ENCODE measurements at places on chromosomes 16 and 17. TPM values are rescaled to one million over a fixed set of nuclear protein-coding genes. Genes with fewer than 3 reads are reported as not detected.

NETO2 gene
- 20.7 TPM for total RNA-seq

GRCh38 chr16:67260426-67261063 lies 11.8 kb downstream of the SLC9A5 start:
- H3K27ac ChIP-seq, result peak overlapping the region; percentile 23
- H3K27me3 ChIP-seq, result peaks cover 6% of the 10 kb centered on the region
- DNase-seq, result peak; percentile 55
- no peak overlapping the region for H3K4me3 ChIP-seq
- peaks cover 5% of the 10 kb centered on the region for H3K36me3 ChIP-seq

GRCh38 chr17:51230306-51230705 lies 29.5 kb downstream of the MBTD1 start:
- H3K4me3 ChIP-seq, result no peak overlapping the region
- no peak for DNase-seq
- peaks cover 7% of the 10 kb centered on the region for H3K4me1 ChIP-seq

CMIP gene
- 42.4 TPM for total RNA-seq

GRCh38 chr17:50151041-50151936 lies 812 bp upstream of the PPP1R9B start:
- H3K4me3 ChIP-seq, result peak overlapping the region; percentile 92
- H3K27ac ChIP-seq, result peak overlapping the region; percentile 97
- H3K4me1 ChIP-seq, result peaks cover 47% of the 10 kb centered on the region
- H3K27me3 ChIP-seq, result peaks cover 2% of the 10 kb centered on the region

DNA sequence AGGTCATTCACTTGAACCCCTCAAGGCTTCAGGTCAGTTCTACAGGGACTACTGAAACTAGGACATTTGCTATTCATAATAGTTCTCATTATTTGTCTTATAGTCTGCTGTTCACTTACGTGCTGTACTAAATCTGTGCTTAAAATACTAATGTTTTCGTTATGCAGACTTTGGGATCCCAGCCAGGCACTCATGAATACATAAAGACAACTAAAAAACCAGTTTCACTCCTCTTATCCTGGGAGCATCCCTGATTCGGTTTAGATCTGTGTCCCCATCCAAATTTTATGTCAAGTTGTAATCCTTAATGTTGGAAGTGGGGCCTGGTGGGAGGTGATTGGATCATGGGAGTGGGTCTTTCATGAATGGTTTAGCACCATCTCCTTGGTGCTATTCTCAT lies 1291.8 kb downstream of the CDH11 start:
- no peaks in the 10 kb centered on the region for H3K4me1 ChIP-seq
- H3K36me3 ChIP-seq, result no peaks in the 10 kb centered on the region
- H3K27me3 ChIP-seq, result no peaks in the 10 kb centered on the region
- DNase-seq, result no peak

CCL8 gene
- total RNA-seq, result not detected

GDPD3 gene
- total RNA-seq, result 2.1 TPM

RAB34 gene
- 219 TPM for total RNA-seq

DNA sequence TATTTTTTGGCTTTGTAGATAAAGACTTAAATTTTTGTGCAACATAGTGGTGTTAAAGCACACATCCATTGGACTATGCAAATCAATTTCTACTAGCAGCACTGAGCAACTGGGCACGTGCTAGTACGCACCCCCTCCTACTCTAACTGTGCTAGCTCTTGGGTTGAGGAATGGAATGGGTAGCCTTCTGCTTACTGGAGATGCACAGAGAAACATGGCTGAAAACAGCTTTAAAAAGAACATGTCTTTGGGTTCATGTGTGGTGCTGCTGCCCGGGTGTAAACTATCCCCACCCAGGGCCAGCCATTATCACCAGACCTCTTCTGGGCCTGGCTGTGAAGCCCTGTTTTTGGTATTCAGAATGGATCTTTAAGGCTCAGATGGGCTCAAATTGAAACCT lies 7.3 kb downstream of the ESRP2 start:
- DNase-seq, result no peak
- H3K4me3 ChIP-seq, result no peak overlapping the region
- no peak overlapping the region for H3K27ac ChIP-seq
- H3K4me1 ChIP-seq, result peaks cover 19% of the 10 kb centered on the region
- no peaks in the 10 kb centered on the region for H3K36me3 ChIP-seq

DNA sequence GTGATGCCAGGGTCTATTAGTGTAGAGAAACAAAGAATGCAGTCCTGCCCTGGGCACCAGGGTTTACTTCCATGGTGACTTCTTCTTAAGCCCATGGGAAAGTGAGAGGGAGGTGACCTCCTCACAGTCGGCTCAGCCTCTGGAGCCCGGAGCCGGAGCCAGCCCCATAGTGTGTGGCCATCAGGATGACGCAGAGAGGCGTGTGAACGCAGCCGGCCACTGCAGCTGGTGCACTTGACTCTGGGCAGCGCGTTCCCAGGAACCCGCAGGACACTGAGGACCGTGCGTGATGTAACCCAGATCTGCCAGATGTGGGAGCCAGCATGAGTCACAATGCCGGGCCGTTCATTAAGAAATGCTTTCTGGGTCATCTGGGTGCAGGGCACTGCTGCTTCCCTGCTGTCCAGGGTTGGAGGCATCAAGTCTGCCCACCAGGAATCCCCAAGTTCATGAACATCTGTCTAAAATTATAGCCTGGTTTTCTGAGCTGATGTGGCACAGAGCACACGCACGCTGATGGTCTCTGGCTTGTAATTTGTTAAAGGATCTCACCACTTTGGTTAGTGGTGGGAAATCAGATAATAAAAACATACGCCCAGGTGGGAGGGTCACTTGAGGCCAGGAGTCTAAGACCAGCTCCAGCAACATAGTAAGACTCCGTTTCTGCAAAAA lies 114.1 kb downstream of the PITPNC1 start:
- DNase-seq, result peak; percentile 98
- H3K27ac ChIP-seq, result peak overlapping the region; percentile 95
- H3K27me3 ChIP-seq, result peaks cover 2% of the 10 kb centered on the region
- peaks cover 49% of the 10 kb centered on the region for H3K4me1 ChIP-seq

DNA sequence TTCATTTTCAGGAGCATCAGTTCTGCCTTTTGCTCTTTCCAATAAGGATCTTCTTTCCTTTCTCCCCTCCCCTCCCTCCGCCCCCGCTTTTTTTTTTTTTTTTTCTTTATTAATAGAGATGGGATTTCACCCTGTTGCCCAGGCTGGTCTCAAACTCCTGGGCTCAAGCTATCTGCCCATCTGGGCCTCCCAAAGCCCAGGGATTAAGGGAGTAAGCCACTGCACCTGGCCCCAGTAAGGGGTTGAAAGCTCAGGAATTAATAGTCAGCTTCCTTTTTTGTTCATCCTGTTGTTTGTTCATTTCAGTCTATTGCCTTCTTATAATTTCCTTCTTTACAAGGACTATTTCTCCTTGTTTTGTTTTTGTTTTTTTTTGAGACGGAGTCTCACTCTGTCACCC lies 7.9 kb upstream of the C17orf58 start:
- H3K4me1 ChIP-seq, result no peaks in the 10 kb centered on the region
- no peak overlapping the region for H3K27ac ChIP-seq
- H3K4me3 ChIP-seq, result no peak overlapping the region

OTOP3 gene
- total RNA-seq, result not detected
